ENCODE measurements at places on chromosomes 16 and 17. TPM values are rescaled to one million over a fixed set of nuclear protein-coding genes. Genes with fewer than 3 reads are reported as not detected.

The KRTAP9-4 gene
- polyA plus RNA-seq, result not detected

DNA sequence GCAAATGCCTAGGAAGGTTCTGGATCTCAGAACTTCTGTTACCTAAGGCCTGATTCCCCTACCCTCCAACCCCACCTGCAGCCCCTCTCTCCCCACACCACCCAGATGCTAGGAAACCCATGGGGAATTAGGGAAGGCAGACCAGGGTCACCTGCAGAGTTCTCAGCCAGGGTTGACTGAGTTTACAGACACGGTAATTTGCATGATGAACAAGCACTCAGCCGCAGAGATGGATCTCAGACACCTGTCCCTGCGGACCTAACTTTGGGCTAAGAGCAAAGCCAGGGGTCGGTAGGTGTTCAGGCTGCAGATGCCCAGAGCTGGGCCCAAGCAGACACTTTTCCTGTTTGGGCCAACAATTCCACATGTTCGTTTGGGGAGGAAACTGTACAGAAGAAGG is 2.9 kb downstream of the ABI3 start:
- no peak for DNase-seq

DNA sequence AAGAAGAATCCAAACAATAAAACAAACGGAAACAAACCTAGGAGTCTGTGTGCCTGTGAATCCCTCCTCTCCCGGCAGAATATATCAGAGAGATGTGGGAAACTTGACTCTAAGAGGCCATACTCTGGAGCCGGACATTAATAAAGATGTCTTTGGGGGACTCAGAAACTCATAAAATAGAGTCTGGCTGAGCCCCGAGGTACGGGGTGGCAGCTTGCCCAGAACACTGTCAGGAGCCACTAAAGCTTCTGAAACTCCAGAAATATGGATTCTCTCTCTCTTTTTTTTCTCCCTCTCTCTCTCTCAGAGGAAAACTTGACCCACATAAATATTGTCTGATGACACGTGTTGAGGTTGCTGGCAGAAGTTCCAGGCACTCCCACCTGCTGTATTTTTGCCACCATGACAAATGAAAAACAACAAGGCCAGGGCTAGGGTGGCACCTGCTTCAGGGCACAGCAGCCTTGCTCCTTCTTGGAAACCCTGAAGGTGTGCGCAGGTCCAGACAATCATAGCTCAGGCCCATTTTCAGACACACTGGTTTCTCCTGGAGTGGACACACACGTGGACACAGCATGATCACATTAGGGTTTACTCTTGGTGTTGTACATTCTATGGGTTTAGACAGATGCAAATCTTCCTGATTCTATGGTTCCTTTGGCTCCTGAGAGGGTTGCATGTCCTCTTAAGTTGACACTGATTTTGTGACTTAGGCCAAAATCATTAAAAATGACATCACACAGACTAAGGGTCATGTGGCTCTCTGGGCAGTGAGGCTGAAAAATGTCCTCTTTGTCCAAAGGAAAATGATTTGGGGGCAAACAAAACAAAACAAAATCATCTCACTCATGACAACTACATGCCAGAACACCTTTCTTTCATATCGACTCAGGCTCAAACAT is 282.6 kb upstream of the IRX3 start:
- DNase-seq, result no peak

The CYBA gene
- 102 TPM for polyA plus RNA-seq

The PDPK1 gene
- 60.8 TPM for polyA plus RNA-seq

DNA sequence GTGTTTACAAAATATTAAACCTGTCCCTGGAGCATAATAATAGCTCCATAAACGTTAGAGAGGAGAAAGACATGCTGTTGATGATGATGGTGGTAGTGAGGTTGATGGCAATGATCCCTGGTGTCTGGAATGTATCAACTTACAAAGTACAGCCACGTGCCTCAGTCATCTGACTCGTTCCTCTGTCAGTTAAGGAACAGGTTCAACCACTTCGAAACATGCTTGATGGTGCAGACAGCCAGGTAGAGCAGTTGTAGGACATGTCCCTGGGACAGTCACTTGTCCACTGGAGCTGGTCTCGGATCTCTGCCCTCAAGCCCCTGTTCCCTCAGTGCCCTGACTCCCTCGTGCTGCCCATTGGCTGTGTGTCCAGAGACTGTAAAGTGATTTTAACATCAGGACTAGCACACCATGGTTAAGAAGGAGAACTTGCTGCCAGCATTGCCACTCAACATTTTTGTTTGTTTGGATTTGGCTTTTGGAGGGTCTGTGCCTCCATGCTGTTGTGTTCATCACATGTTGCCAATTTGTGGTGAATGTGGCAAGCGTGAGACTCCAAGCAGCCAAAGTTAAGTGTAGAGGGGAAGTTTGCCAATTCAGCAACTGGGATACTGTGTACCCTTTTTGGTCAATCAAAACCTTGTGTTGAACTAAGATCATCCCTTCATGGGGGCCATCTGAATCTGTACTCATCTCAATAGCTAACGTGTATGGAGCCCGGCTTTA is 16.3 kb upstream of the SALL1 start:
- DNase-seq, result no peak
